ENCODE measurements at places on chromosomes 6 and 20. TPM values are rescaled to one million over a fixed set of nuclear protein-coding genes. Genes with fewer than 3 reads are reported as not detected.
A peak's percentile ranks its signal among the peaks of the same experiment; 100 is the strongest.

DNA sequence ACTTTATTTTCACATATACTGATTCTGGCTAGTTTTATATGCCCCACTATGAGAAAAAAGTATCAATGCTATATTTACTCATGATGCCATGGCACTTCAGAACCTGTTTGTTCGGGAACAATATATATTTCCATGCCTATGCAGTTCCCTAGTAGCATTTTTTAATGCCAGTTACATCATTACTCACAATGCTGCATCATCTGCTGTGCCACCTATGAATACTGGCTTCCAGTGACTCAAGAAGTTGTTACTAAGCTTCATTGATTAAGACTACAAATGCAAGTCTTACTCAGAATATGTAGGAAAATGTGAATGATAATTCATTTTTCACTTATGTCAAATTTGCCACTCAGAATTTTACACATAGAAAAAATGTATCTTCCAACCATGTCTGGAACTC lies 97.9 kb downstream of the MAFB start:
- DNase-seq = no peak

DNA sequence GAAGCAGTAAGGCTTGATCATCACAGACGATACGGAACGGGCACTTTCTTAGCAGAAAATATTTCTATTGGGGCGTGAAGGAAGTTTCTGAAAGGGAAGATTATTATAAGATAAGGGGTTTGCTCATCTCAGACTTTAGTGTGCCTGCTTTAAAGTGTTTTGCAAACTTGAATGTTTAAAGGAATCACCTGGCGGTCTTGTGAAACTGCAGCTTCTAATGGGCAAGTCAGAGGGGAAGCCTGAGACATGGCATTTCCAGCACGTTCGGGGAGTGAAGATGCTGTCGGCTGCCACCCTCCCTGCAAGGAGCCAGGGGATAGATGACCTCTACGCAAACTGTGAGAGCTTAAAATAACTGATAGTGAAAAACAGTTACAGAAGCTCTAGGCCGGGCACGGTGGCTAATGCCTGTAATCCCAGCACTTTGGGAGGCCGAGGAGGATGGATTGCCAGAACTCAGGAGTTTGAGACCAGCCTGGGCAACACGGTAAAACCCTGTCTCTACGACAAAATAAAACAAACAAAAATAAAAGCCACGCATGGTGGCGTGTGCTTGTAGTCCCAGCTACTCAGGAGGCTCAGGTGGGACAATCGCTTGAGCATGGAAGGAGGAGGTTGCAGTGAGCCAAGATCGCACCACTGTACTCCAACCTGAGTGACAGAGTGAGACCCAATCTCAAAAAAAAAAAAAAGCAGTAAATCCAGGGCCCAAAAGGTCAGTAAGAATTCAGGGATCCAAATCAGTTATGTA lies 2.3 kb upstream of the KIF16B start:
- no peak for DNase-seq

DNA sequence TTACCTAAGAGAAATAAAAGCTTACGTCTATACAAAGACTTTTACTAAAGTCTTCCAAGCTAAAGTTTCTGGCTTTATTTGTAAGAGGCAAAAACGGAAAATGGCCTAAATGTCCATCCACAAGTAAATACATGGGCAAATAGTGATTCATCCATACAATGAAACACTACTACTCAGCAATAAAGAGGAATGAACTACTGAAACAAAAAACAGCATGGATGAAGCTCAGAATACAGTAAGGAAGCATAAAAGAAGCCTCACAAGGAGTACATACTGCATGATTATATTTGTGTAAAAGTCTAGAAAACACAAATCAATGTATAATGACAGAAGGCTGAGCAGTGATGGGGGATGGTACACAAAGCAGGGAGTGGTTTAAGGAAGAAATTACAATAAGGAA lies 84.7 kb downstream of the F13A1 start:
- DNase-seq = no peak

- DNase-seq = no peak
Observed at GRCh38 chr6:25296217-25296905, 17.2 kb downstream of the CARMIL1 start.

DNA sequence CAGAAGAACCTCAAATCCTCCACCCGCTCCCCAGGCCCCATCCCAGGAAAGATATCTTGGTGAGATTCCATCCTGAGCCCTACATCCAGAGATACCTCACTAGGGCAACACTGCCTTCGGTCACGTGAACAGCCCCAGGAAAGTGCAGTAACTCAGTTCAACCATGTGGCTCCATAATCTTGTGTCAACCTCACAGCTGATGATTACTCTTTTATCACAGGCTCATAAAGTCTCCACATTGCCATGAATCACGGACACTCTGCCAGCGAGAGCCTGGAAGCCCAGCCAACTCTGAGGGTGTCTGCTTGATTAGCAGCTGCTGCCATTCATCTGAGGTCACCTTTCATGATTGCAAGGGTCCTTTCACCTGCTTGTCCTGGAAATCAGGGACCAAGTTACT lies 175.8 kb upstream of the LRFN2 start:
- no peak for DNase-seq

DNA sequence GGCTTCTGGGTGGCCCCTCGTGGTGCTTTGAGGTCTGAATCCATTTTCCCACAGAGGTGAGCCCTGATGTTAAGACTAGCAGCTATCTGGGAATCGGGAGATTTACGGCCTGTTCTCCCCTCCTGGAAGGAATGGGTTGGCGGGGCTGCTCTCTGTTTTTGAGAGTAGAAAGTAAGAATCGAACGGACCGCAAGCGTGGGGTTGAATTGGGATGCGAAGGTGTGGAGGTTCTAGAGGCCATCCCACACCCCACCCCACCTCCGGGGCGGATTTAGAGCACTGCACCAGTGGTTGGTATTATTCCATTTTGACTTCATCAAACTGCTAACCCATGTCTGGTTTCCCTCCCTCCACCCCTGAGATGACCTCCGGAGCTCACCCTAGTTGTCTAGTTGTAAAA lies 11.5 kb downstream of the PYGB start:
- peak; percentile 40 for DNase-seq

DNA sequence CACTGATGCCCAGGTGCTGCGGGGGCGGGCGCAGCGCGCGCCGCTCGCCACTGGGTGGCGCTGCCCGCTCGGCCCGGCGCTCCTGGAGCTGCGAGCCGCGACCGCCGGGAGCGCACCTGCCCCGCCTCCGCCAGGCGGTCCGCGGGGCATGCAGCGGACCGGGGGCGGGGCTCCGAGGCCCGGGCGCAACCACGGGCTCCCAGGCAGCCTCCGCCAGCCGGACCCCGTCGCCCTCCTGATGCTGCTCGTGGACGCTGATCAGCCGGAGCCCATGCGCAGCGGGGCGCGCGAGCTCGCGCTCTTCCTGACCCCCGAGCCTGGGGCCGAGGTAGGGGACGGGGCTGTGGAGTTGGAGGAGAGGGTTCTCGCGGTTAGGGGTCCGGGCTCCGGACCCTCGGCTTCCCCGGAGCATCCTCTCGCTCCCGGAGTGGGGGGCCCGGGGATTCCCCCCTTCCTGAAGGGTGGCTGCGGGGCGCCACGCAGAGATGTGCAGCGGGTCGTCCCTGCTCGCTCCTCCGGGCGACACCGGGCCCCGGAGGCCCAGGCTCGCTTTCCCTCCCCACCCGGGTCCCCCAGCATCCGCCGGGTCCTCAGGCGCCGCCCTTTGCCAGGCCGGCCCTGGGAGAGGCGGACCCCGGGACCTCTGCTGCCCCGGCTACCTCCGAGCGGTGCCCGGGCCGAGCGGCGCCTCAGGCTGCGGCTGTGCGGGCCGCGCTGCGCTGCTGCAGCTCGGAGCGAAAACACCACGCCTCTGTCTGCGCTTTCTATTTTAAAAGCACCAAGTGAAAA lies at the start of gene BCAS4:
TSS of gene BCAS4 (plus strand) at position 216 of the 789 bp plus-strand sequence. CDS start at position 239, 23 bp downstream.
- DNase-seq = peak; percentile 77

GRCh38 chr6:137039010-137039409 lies 5.8 kb downstream of the IL20RA start:
- no peak for DNase-seq

DNA sequence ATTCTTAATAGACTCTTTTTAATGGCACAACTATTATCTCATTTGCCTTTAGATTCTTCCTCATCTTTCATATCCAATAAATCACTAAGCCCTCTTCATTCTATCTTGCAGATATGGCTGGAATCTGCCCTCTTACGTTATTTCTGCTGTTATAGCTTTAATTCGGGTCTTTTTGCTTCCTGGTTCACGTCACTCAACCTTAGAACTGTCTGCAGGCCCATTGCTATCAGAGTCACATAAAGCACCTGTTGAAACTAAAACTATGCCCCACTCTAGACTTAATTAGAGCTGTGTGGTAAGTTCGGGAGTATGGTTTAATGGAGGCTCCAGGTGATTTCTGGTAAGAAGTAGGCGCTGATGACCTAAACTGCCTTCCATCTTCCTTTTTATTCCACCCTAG lies 988 bp downstream of the QRSL1 start:
- DNase-seq = no peak

GRCh38 chr20:32648761-32649650 lies 24.7 kb downstream of the C20orf203 start:
- DNase-seq = no peak

- DNase-seq = no peak
Observed at GRCh38 chr6:16733085-16733484, 28.2 kb downstream of the ATXN1 start.

DNA sequence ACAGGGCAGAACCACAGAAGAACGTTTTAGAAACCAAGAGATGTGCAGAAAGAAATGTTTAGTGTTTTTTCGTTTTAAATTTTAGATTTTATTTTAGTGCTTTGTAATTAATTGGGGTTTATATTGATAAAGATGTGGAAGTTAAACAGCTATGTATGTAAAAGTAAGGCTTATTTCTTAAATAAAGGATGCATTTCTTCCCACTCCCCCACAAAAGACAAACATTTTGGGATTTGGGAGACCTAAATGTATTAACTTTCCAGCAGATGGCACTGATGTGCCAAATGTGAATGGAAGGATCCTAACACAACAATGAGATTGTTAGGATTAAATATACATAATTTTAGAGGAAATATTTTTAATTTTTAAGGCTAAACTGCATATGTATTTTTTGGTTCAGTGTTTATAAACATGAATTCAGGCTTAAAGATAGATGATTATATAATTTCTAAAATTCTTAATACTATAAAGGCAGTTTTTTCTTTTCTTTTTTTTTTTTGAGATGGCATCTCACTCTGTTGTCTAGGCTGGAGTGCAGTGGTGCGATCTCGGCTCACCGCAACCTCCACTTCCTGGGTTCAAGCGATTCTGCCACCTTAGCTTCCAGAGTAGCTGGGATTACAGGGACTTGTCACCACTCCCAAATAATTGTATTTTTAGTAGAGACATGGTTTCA lies 12.0 kb downstream of the PFDN4 start:
- no peak for DNase-seq

GRCh38 chr6:90144928-90145555 lies 151.6 kb downstream of the BACH2 start:
- DNase-seq = no peak

DNA sequence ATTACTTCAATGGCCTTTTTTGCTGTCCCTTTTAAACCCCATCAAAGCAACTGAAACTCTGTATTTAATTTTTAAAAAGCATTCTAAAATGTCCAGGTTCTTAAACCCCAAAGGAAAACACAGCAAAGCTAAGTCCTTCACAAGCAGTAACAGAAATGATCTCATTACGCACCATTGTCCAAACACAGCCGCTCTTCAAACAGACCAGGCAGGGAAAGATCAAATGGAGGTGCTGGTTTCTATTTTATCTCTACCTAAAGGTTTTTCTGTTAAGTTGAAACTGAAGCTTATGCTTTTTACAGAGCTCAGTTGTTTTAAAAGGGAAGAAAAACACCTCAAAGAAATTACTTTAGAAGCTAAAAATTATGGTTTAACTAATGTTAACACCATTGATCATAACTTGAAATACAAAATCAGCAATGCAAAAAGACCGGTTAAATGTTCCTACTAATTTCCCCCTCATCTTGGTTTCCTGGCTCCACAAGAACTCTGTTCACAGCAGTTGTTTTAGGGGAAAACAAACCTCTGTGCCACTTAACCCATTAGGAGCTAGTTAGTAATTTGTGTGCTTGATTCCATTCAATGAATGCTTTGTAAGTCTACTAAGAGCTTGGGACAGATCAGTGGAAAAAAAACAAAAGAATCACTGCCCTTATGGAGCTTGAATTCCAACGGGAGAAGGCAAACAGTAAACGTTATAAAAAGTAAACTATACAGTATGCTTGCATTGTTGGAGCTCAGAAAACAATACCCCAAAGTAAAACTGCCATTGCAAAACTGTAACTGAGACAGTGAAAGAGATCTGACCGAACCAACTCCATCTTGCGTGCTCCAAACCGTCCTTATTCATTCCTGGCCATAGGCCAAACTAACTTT lies 87.4 kb downstream of the CD24 start:
- DNase-seq = no peak

DNA sequence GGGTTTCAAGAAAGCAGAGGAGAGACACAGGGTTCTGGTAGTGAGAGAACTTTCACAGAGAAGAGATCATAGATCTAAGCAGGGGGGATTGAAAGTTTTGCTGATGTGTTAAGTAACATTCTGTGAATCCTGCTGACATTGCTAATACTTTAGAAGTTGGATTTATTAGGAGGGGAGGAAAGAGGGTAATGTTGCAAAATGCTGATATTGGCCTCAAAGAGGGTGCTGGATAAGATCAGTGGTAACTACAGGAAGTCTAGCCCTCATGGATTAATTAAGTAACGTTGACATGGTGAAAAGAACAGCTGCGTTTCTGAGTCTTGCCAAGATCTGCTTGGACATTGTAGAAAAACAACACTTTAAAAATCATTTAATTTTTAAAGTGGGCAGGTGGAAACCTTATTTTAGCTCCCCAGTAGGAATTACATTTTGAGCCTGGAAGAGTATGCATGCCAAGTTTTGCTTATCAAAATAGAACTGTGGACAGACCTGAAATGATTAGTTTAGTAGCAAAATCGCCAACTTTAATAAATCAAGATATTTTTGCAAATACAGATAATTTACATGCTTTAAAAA lies 606.0 kb upstream of the HTR1E start:
- DNase-seq = no peak

GRCh38 chr6:131257104-131257503 lies 121.8 kb downstream of the AKAP7 start:
- no peak for DNase-seq

- DNase-seq = no peak
Observed at GRCh38 chr20:15654208-15654649, 919.0 kb downstream of the KIF16B start.

- peak; percentile 77 for DNase-seq
Observed at GRCh38 chr20:63686492-63687321, 9.7 kb upstream of the TNFRSF6B start.

The IPCEF1 gene
- 3.2 TPM for total RNA-seq

The SLC17A3 gene
- not detected for total RNA-seq

The TAAR1 gene
- not detected for total RNA-seq

The THBS2 gene
- 65.8 TPM for total RNA-seq

The MCCD1 gene
- total RNA-seq = not detected

The SIRPA gene
- 14.5 TPM for total RNA-seq

The KIAA0408 gene
- total RNA-seq = 12.8 TPM

All from ureter (tissue), 1 donor.